Uterus (tissue), 4 donors: ENCODE measurements at places on chromosomes 3 and 15. TPM values are rescaled to one million over a fixed set of nuclear protein-coding genes. Genes with fewer than 3 reads are reported as not detected.

DNA sequence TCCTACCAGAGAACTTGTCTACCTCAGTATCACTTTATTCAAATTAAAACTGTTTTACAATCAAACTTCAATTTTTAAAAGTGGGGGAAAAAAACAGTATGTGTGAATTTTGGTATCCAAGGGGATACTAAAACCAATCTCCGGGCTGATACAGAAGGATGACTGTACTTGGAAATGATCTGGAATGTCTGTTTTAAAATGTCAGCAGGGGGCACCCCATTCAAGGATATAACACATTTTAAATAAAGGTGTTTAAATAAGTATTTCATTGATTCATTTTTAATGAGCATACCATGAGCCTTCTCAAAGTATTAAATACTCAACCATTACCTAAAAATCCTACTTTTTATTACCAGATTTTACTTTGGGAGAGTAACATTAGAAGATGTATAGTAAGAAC lies 67.9 kb downstream of the ULK4 start:
- DNase-seq: peak; percentile 37

DNA sequence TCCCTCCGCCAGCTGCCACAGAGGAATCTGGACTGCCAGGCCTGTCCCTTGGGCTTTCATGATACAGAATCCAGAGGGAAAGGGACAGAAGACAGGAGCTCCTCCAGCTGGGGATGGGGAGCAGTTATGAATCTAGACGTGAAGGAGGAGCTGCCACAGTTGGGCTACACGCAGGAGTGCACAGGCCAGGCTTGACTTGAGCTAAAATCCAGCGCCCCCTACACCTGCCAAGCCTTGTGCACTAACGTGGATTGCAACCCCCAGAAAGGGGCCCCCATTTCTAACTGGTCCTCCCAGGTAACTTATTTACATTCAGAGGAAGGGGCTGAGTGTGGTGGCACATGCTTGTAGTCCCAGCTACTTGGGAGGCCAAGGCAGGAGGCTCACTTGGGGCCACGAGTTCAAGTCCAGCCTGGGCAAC lies 14.3 kb downstream of the KLHL6 start:
- no peak for DNase-seq

SIDT1 gene
- 1.8 TPM for total RNA-seq

SLC24A5 gene
- not detected for total RNA-seq
